ENCODE measurements at places on chromosomes 13 and 19. TPM values are rescaled to one million over a fixed set of nuclear protein-coding genes. Genes with fewer than 3 reads are reported as not detected.
A peak's percentile ranks its signal among the peaks of the same experiment; 100 is the strongest.

DNA sequence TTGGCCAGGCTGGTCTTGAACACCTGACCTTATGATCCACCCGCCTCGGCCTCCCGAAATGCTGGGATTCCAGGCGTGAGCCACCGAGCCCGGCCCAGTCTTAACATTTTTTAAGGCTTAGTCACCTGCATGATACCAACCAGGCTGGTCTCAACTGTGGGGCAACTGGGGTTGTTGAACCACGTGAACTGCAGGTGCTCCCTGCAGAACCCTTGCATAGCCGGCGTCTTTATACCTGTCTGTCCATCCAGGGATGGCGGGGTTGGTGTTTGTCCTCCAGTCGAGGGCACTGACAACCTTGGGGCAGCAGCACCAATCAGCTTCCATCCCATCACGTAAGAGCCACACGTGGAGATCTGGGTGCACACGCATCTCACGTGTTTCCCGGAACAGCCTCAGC is 24.8 kb upstream of the LILRA2 start:
- peaks cover 10% of the 10 kb centered on the region for H3K27me3 ChIP-seq
- H3K4me3 ChIP-seq, result no peak overlapping the region
- H3K4me1 ChIP-seq, result no peaks in the 10 kb centered on the region
- no peak overlapping the region for H3K27ac ChIP-seq
- H3K36me3 ChIP-seq, result peaks cover 4% of the 10 kb centered on the region
- DNase-seq, result no peak

GRCh38 chr13:74132776-74133656 is 1.2 kb downstream of the KLF12 start:
- H3K36me3 ChIP-seq, result peaks cover 4% of the 10 kb centered on the region
- H3K27me3 ChIP-seq, result no peaks in the 10 kb centered on the region
- H3K27ac ChIP-seq, result no peak overlapping the region
- H3K4me1 ChIP-seq, result peaks cover 35% of the 10 kb centered on the region
- H3K4me3 ChIP-seq, result peak overlapping the region; percentile 91

- DNase-seq, result no peak
- peaks cover 10% of the 10 kb centered on the region for H3K4me1 ChIP-seq
- H3K27ac ChIP-seq, result peak overlapping the region; percentile 67
- no peaks in the 10 kb centered on the region for H3K36me3 ChIP-seq
- H3K4me3 ChIP-seq, result peak overlapping the region; percentile 76
- H3K27me3 ChIP-seq, result peaks cover 11% of the 10 kb centered on the region
Observed at GRCh38 chr13:48749699-48750473, 96.2 kb downstream of the CYSLTR2 start.

GRCh38 chr13:52599848-52600603 is 42.2 kb upstream of the HNRNPA1L2 start:
- H3K27me3 ChIP-seq, result peaks cover 29% of the 10 kb centered on the region
- DNase-seq, result no peak
- peaks cover 5% of the 10 kb centered on the region for H3K4me1 ChIP-seq

DNA sequence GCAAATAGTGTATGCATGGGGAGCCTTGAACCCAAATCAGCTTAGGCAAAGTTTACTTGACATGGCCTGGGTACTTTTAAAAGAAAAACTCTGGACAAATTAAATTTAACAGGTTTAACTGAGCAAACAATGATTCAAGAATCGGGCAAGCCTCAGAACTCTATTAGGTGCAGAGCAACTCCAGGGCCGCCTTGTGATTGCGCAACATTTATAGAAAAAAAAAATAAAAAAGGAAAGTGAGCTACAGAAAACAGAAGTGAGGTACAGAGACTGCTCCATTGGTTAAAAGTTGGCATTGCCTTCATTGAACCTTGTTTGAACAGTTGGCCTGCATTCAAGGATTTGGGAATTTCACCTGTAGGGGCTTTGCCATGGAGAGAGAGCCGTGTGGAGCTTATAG is 421.0 kb upstream of the TSHZ3 start:
- H3K27me3 ChIP-seq, result no peaks in the 10 kb centered on the region
- no peak overlapping the region for H3K4me3 ChIP-seq

- peaks cover 2% of the 10 kb centered on the region for H3K4me1 ChIP-seq
- peaks cover 2% of the 10 kb centered on the region for H3K36me3 ChIP-seq
- no peak for DNase-seq
- no peak overlapping the region for H3K27ac ChIP-seq
- no peak overlapping the region for H3K4me3 ChIP-seq
Observed at GRCh38 chr13:95002126-95002525, 289.8 kb upstream of the SOX21 start.

- H3K27me3 ChIP-seq, result peaks cover 7% of the 10 kb centered on the region
- no peak overlapping the region for H3K27ac ChIP-seq
- H3K4me3 ChIP-seq, result no peak overlapping the region
- peaks cover 2% of the 10 kb centered on the region for H3K4me1 ChIP-seq
- DNase-seq, result no peak
Observed at GRCh38 chr13:38602266-38602665, 84.6 kb upstream of the FREM2 start.

- no peaks in the 10 kb centered on the region for H3K27me3 ChIP-seq
- no peaks in the 10 kb centered on the region for H3K36me3 ChIP-seq
- H3K4me3 ChIP-seq, result no peak overlapping the region
- H3K27ac ChIP-seq, result no peak overlapping the region
- DNase-seq, result no peak
Observed at GRCh38 chr19:27660428-27660827, 1552.5 kb downstream of the UQCRFS1 start.

GRCh38 chr13:33169273-33169980 is 116.1 kb downstream of the STARD13 start:
- no peak overlapping the region for H3K4me3 ChIP-seq
- H3K4me1 ChIP-seq, result no peaks in the 10 kb centered on the region
- H3K27me3 ChIP-seq, result peaks cover 39% of the 10 kb centered on the region
- H3K36me3 ChIP-seq, result peaks cover 2% of the 10 kb centered on the region

- H3K4me3 ChIP-seq, result no peak overlapping the region
- H3K4me1 ChIP-seq, result peaks cover 3% of the 10 kb centered on the region
- peak overlapping the region; percentile 11 for H3K27ac ChIP-seq
- H3K36me3 ChIP-seq, result peaks cover 9% of the 10 kb centered on the region
Observed at GRCh38 chr19:1425102-1425837, 12.9 kb upstream of the RPS15 start.

GRCh38 chr13:67094952-67095351 is 135.2 kb downstream of the PCDH9 start:
- H3K36me3 ChIP-seq, result no peaks in the 10 kb centered on the region
- no peaks in the 10 kb centered on the region for H3K27me3 ChIP-seq
- H3K27ac ChIP-seq, result no peak overlapping the region
- H3K4me1 ChIP-seq, result no peaks in the 10 kb centered on the region
- no peak overlapping the region for H3K4me3 ChIP-seq

DNA sequence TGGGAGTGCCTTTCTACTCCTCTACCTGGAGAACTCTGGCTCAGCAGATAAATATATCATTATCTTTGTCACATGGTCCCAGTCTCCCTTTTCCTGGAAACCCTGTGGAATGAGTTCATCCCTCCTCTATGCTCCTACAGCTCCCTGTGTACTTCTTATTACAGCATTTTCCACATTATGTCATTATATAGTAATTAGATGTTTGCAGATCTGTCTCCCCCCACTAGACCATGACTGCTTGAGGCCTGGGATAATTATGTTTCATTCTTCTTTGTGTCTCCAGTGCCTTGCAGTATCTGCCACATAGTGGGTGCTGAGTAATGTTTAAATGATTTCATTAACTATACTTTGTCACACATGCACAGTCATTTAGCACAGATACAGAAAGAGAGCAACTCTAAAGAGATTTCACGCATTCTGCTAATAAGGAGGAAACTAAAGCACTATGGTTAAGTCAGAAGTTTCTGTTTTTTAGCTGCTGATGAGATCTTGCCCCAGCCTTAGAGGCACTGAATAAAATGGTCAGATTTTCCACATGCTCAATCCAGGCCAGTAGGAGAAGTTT is 66.1 kb upstream of the DIAPH3 start:
- H3K27me3 ChIP-seq, result peaks cover 46% of the 10 kb centered on the region
- no peak overlapping the region for H3K4me3 ChIP-seq
- H3K27ac ChIP-seq, result no peak overlapping the region
- no peaks in the 10 kb centered on the region for H3K36me3 ChIP-seq
- H3K4me1 ChIP-seq, result no peaks in the 10 kb centered on the region

- H3K27ac ChIP-seq, result no peak overlapping the region
- no peaks in the 10 kb centered on the region for H3K4me1 ChIP-seq
- no peaks in the 10 kb centered on the region for H3K36me3 ChIP-seq
Observed at GRCh38 chr13:113402471-113403254, 38.7 kb upstream of the GRTP1 start.

- H3K27me3 ChIP-seq, result peaks cover 12% of the 10 kb centered on the region
- no peak for DNase-seq
- no peaks in the 10 kb centered on the region for H3K4me1 ChIP-seq
- no peaks in the 10 kb centered on the region for H3K36me3 ChIP-seq
Observed at GRCh38 chr19:821231-821824, 427 bp downstream of the PLPPR3 start.

DNA sequence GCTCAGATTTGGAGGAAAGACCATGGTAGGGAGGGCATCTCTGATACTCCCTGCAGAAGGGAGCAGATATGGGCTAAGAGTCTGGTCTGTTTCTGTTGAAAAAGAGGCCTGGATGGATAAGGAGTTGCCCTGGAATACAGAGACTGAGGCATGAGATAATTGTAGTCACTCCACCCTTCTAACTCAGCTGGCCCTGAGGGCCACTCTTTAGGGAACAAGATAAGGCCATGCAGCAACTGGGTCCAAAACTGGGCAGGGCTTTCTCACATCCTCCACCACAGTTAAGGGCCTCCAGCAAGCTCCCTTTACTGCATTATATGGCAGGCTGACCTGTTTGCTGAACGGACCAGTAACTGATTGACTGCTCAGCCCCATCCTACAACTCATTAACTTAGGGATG is 1.3 kb downstream of the ZNF749 start:
- H3K4me1 ChIP-seq, result peaks cover 18% of the 10 kb centered on the region
- peaks cover 8% of the 10 kb centered on the region for H3K36me3 ChIP-seq
- DNase-seq, result no peak
- no peaks in the 10 kb centered on the region for H3K27me3 ChIP-seq
- no peak overlapping the region for H3K27ac ChIP-seq

GRCh38 chr13:34779171-34779570 is 162.9 kb upstream of the NBEA start:
- H3K4me3 ChIP-seq, result no peak overlapping the region
- H3K36me3 ChIP-seq, result no peaks in the 10 kb centered on the region
- no peaks in the 10 kb centered on the region for H3K27me3 ChIP-seq
- H3K27ac ChIP-seq, result no peak overlapping the region
- DNase-seq, result no peak

GRCh38 chr19:797528-798414 is 519 bp downstream of the PTBP1 start:
- peak; percentile 85 for DNase-seq
- H3K36me3 ChIP-seq, result no peaks in the 10 kb centered on the region
- peaks cover 38% of the 10 kb centered on the region for H3K4me1 ChIP-seq
- H3K27ac ChIP-seq, result peak overlapping the region; percentile 96

GRCh38 chr19:55648585-55649267 is 714 bp downstream of the CCDC106 start:
- no peaks in the 10 kb centered on the region for H3K36me3 ChIP-seq
- H3K27me3 ChIP-seq, result no peaks in the 10 kb centered on the region
- peak overlapping the region; percentile 85 for H3K4me3 ChIP-seq

DNA sequence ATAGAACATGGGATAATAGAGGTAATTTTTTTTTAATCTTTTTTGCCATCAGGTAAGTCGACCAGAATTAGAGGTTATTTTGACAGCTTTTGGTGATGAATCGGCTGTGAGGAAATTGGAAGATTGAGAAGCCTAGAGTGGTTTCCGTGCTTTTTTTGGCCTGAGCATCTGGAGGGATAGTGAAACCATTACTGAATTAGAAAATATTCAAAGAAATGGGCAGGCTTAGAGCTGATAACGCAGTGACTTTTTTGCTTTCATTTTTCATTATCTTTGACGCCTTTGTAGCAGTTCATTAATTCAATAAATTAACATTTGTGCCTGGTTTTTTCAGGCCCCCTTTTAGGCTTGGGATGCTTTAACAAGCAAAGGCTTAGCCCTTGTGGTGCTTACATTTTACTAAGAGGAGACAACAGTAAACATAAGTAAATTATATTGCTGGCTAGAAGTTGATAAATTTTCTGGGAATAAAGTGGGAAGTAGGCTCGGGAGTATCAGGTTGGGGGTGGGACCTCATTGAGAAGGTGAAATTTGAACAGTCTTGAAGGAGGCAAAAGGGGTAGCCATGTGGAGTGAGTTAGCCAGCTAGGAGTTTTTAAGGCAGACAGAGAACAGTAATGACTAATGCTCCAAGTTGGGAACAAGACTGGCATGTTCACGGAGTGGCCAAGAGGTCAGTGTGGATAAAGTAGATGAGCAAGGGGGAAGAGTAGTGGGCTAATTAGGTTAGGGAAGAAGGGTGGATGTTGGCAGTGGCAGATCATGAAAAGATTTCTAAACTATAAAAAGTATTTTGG is 36.5 kb downstream of the GTF2F2 start:
- peaks cover 16% of the 10 kb centered on the region for H3K36me3 ChIP-seq
- H3K4me3 ChIP-seq, result no peak overlapping the region
- DNase-seq, result no peak
- peaks cover 5% of the 10 kb centered on the region for H3K4me1 ChIP-seq

DNA sequence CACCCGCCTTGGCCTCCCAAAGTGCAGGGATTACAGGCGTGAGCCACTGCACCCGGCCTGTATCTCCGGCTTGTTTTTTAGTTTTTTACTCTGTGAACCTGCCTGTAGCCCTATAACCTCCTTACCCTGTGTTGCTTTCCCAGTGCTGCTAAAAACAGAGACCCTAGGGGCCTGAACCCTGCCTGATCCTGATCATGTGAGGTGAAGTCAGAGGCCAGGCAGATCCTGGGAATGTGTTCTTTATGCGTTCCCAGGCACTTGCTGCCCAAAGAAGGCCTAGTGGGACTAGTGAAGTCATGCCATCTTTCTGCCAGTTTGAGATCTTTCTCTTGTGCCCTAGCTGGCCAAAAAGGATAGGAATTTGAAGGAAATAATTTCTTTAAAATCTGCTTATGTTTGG is 4.6 kb downstream of the UBA2 start:
- no peak for DNase-seq
- H3K4me1 ChIP-seq, result peaks cover 23% of the 10 kb centered on the region
- H3K27me3 ChIP-seq, result no peaks in the 10 kb centered on the region
- peak overlapping the region; percentile 19 for H3K27ac ChIP-seq
- no peak overlapping the region for H3K4me3 ChIP-seq
- no peaks in the 10 kb centered on the region for H3K36me3 ChIP-seq

DNA sequence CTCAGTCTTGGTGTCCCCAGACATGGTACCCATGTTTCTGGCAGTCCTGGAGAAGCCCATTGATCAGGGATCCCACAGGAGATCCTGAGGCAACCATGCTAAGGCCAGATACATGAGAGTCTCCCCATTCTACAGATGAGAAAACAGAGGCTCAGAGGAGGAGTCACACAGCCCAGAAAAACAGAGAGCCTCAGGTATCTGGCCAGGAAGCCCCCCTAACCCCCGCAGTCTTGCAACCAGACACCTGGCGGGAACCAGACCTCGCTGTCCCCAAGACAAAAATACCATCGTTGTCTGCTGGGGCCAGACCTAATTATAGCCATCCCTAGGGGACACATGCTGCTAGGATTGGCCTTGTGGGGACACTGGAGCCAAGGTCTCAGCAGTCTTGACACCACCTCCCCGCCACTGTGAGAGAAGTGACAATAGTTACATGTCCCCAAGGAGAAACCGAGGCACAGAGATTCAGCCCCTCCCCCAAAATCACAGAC is 1.6 kb upstream of the PDE4C start:
- peaks cover 15% of the 10 kb centered on the region for H3K4me1 ChIP-seq
- DNase-seq, result no peak
- peaks cover 78% of the 10 kb centered on the region for H3K27me3 ChIP-seq
- no peak overlapping the region for H3K27ac ChIP-seq
- H3K36me3 ChIP-seq, result peaks cover 5% of the 10 kb centered on the region
- H3K4me3 ChIP-seq, result no peak overlapping the region

MICU2 gene
- 30.9 TPM for total RNA-seq

ZNF682 gene
- 9.4 TPM for total RNA-seq

CCL25 gene
- total RNA-seq, result not detected

PTH2 gene
- total RNA-seq, result not detected

KL gene
- not detected for total RNA-seq

C13orf42 gene
- total RNA-seq, result not detected

ZNF613 gene
- 3.3 TPM for total RNA-seq

CEACAM8 gene
- not detected for total RNA-seq

KLK15 gene
- total RNA-seq, result not detected

C1QTNF9 gene
- total RNA-seq, result not detected

All from T-helper 17 cell (primary cell).